ENCODE measurements at places on chromosomes 6 and 20.

DNA sequence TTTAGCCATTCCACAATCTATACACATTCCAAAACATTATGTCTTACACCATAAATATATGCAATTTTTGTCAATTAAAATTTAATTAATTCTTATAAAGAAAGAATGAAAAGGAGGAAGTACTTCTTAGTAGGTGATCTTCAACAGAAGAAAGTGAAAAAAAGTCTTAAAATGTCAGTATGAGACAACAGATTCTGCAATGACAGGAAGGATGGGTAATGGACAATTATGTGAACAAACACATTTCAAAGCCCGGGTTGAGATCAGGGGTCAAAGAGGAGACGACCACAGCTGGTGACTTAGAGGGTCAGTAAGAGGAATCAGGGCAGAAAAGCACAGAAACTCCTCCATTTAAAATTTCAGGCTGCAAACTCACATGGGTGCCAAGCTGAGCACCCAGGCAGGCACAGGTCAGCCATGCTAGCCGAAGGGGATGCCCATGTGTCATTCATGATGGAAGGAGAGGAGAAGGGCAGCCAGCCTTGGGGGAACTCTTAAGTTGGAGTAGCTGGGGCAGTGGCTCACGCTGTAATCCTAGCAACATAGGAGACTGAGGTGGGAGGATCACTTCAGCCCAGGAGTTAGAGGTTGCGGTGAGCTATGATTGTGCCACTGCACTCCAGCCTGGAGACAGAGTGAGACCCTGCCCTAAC is 11.0 kb downstream of the VSX1 start:
- no peak for DNase-seq

GRCh38 chr20:21326700-21327099 is 23.6 kb downstream of the XRN2 start:
- DNase-seq: no peak

DNA sequence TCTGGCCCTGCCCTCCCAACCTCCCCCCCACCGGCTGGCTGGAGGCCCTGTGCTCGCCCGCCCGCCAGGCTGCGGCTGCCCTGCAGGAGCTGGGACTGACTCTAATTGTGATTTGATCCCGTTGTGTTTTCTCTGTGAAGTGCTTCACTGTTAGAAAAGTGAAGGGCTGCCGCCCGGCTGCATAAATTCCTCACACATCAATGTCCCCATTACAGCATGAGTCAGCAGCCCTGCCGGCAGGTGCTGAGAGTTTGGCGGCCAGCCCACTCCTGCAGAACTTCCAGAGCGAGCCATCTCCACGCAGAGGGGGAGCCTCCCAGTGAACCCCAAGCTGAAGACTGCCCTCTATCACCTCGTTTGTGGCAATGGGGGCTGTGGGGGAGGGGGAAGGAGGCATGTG is 137.9 kb downstream of the DLL1 start:
- DNase-seq: peak; percentile 42

GRCh38 chr20:51287628-51288413 is 254.7 kb downstream of the NFATC2 start:
- DNase-seq: no peak

DNA sequence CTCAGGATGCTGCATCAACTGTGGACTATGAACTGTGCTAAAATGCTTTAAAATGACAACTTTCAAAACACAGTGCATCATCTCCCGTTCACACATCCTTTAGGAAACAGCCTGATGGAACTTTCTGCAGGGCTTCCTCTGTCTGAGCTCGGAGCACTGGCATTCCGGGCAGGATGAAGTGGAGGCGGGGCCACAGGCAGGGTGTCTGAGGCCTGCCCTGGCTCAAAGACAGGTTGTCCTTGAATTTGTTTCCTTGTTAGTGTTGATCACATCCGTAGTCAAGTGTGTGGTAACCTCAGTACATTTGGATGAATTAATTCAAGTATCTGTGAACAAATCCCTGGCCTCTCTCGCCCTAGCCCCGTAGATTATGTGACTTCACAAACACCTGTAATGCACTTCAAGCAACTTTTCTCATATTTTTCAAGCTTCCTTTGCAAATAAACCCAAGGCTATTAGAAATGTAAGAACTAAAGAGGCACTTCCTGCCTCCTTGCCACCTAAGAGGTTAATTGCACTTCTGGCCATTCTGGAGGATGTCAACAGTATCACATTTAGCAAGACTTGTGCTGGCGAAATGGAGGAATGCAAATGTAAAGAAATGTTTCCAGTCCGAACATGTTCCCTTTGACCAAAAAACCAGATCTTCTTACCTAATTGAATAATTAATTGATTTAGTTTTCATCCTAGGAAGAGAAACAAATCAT is 3.1 kb downstream of the CD93 start:
- no peak for DNase-seq

DNA sequence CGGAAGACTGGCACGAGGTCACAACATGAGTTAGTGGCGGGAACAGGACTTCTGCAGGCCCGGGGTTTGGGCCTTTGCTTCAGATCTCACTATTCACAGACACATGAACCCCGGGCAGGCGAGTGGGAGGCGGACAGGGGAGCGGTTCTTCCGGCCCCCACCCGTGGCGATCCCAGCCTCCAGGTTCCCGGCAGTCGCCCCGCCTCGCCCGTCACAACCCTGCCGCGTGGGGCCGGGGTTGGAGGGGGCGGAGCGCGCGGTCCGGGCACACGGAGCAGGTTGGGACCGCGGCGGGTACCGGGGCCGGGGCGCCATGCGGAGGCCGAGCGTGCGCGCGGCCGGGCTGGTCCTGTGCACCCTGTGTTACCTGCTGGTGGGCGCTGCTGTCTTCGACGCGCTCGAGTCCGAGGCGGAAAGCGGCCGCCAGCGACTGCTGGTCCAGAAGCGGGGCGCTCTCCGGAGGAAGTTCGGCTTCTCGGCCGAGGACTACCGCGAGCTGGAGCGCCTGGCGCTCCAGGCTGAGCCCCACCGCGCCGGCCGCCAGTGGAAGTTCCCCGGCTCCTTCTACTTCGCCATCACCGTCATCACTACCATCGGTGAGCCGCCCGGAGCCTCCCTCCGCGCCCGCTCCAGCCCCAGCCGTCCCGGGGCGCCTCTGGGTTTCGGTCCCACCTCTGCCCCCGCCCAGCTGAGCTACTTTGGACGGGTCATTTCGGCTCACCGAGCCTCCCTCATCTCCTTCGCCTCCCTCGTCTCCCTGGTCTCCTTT is at the start of gene KCNK15:
Gene KCNK15 (plus strand): TSS at position 268 of the 769 bp plus-strand sequence. CDS start 46 bp downstream, at position 314.
- peak; percentile 61 for DNase-seq

DNA sequence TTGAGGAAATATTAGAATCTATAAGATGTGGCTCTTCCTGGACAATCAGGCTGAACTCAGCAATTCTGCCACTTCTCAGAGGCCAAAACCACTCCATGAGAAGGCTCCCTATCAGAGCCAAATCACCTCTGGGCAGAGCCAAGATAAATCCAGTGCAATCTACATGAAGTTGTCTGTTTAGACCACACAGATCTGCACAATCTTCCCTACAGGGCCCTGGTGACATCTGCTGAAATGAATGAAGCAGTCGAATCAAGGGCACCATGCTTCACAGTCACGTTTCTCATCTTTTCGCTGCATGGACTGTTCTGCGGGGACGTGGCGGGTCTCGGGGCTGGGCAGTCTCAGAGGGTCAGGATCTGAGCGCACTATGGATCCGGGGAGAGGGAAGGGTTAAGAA is 60.1 kb upstream of the CD93 start:
- DNase-seq: no peak

- DNase-seq: no peak
Observed at GRCh38 chr20:13121840-13122515, 99.1 kb upstream of the ISM1 start.

- peak; percentile 34 for DNase-seq
Observed at GRCh38 chr6:46948699-46949098, 27.0 kb upstream of the ADGRF5 start.
